ENCODE measurements at places on chromosomes 4 and X.

GRCh38 chr4:111905511-111905910 is 239.7 kb upstream of the FAM241A start:
- no peaks in the 10 kb centered on the region for H3K36me3 ChIP-seq
- no peak overlapping the region for H3K27ac ChIP-seq
- H3K4me1 ChIP-seq = no peaks in the 10 kb centered on the region
- no peak for DNase-seq
- H3K4me3 ChIP-seq = no peak overlapping the region
- no peaks in the 10 kb centered on the region for H3K27me3 ChIP-seq

DNA sequence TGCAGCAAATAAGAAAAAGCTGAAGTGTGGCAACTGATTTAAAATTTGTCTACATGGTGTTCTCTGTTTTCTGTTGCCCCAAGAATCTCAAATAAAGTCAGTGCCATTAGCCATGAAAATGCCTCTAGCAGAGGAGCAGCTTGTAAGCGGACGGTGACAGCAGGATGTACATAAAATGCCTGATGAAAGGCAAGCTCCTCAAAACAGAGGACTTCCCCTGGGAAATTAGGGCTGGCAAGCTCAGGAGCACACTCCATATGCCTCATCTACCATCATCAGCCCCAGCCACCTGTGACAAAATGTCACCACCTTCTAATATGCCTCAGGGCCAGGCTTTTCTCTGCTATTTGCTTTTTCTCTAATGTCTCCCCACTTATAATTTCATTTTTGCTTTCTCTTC is 54.5 kb downstream of the ASB9 start:
- H3K27me3 ChIP-seq = no peaks in the 10 kb centered on the region
- H3K36me3 ChIP-seq = no peaks in the 10 kb centered on the region
- no peaks in the 10 kb centered on the region for H3K4me1 ChIP-seq
- no peak overlapping the region for H3K4me3 ChIP-seq
- H3K27ac ChIP-seq = no peak overlapping the region
- no peak for DNase-seq

DNA sequence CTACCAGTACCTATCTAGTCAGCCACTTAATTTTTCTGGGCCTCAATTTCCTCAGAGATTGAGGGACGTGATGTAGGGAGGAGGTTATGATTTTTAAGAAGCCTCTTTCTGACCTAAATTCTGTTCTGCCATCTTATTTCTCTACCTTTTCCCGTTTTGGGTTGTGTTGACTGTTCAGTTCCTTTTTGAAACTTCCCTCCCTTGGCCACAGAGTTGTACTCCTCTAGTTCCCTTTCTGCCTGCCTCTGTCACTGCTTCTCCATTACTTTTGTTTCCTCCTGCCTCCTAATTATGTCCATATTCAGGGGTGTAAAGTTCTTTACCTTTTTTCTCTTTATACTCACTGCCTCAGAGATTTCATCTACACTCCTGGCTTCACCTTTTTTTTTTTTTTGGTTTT is 25.4 kb downstream of the CLCN5 start:
- H3K4me1 ChIP-seq = peaks cover 3% of the 10 kb centered on the region
- no peaks in the 10 kb centered on the region for H3K36me3 ChIP-seq
- H3K27ac ChIP-seq = no peak overlapping the region
- H3K4me3 ChIP-seq = no peak overlapping the region

- peaks cover 16% of the 10 kb centered on the region for H3K4me1 ChIP-seq
- no peaks in the 10 kb centered on the region for H3K36me3 ChIP-seq
- H3K4me3 ChIP-seq = peak overlapping the region; percentile 95
- peak overlapping the region; percentile 94 for H3K27ac ChIP-seq
Observed at GRCh38 chrX:102154900-102155805, 624 bp downstream of the BEX5 start.

DNA sequence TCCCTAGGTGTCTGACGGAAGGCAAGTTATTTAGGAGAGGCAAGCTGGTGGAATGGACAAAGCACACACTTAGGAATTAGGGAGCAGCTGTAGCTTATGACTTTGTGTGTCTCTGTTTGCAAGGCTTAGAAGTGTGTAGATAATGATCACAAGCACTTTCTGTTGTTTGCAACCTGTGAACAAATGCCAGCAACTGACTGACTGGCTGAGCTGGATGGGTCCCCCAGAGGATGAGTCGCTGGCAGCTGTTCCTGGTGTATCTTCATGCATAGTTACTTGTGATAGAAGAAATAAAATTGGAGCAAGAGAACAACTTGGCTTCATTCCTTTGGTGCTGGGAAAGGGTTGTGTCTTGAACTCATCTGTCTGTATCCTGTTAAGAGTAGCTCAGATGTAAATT is 64.2 kb upstream of the BEND4 start:
- no peaks in the 10 kb centered on the region for H3K36me3 ChIP-seq
- DNase-seq = no peak
- no peak overlapping the region for H3K4me3 ChIP-seq
- H3K27me3 ChIP-seq = peaks cover 2% of the 10 kb centered on the region
- no peaks in the 10 kb centered on the region for H3K4me1 ChIP-seq

DNA sequence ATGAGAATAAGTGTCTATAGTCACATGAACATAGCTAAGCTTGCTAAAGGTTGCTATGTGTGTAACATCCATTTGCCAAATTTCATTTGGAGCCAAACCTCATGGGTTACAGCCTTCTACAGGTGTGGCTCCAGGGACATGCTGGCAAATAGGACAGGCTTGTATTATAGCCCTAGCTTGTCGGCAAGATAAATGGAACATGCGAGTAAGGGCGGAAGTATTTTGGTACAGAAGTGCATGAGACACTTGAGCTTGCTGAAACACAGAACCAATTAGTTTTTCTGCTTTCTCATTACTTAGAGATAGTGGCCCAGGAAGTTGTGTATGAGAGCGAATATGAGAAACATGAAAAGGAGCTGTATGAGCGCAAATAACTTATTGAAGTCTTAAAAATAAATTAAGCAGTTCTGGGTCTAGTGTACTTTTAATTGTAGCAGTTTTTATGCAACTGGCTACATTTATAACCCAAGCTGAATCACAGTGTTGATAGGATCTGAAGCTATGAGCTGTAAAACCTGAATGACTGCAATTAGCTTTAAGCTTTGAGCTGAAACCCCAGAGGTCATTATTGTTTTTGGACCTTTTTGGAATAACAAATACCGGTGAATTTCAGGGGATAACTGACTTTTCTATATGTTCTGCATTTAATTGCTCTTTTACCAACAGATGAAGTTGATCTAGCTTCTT is 64.6 kb downstream of the KDM5C start:
- no peaks in the 10 kb centered on the region for H3K27me3 ChIP-seq
- no peak overlapping the region for H3K27ac ChIP-seq
- no peaks in the 10 kb centered on the region for H3K36me3 ChIP-seq
- H3K4me1 ChIP-seq = no peaks in the 10 kb centered on the region
- H3K4me3 ChIP-seq = no peak overlapping the region

GRCh38 chrX:19869193-19869592 is 18.2 kb downstream of the SH3KBP1 start:
- H3K36me3 ChIP-seq = peaks cover 15% of the 10 kb centered on the region
- H3K4me3 ChIP-seq = no peak overlapping the region
- DNase-seq = no peak
- no peaks in the 10 kb centered on the region for H3K27me3 ChIP-seq
- H3K27ac ChIP-seq = no peak overlapping the region

DNA sequence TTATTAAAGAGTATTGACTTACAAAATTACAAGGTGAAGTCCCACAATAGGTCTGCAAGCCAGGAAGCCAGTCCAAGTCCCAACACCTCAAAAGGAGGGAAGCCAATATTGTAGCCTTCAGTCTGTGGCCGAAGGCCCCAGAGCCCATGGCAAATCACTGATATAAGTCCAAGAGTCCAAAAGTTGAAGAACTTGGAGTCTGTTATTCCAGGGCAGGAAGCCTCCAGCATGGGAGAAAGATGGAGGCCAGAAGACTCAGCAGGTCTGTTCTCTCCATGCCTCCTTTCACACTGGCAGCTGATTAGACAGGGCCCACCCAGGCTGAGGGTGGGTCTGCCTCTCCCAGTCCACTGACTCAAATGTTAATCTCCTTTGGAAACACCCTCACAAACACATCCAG is 18.1 kb downstream of the TDO2 start:
- H3K27me3 ChIP-seq = no peaks in the 10 kb centered on the region
- no peak overlapping the region for H3K27ac ChIP-seq
- H3K4me3 ChIP-seq = no peak overlapping the region
- peaks cover 7% of the 10 kb centered on the region for H3K36me3 ChIP-seq
- DNase-seq = no peak

GRCh38 chrX:155966876-155967275 is 30.6 kb upstream of the IL9R start:
- no peak overlapping the region for H3K27ac ChIP-seq
- H3K27me3 ChIP-seq = peaks cover 8% of the 10 kb centered on the region
- peaks cover 12% of the 10 kb centered on the region for H3K36me3 ChIP-seq
- H3K4me1 ChIP-seq = peaks cover 25% of the 10 kb centered on the region

DNA sequence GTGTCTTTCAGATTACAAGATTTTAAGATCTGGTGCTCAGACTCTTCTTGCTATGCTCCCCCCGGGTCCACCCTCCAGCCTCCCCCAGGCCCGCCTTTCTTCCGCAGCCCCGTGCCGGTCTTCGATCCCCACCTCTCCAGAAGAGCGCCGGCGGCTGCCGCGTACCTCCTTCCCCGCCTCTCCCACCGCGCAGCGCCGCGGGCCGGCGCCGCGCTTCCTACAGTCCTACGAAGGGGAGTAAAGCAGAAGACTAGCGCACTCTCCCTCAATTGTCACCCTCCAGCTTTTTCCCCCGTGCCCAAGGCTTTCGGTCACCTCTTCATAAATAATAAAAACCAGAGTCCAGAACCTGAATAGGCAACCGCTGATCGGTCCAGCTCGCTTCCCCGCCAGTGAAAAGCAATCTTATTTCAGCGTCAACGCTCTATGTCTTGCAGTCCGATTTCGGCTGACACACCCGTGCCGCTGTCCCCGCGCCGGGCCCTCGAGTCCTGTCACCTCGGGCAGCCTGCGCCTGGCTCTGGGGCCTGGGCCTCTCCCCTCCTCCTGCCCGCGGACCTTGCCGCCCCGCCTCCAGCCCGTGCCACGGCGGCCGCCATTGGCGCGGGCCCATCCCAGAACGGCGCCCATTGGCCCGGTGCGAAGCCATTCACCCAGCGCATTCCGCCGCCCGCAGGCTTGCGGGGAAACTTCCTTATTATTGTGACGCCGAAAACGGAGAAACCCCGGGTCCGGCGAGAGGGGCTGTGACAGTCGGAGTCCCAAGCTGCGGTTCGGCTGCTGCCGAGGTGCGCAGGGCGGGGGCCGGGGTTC is at the start of gene HERC3:
Gene HERC3, plus strand, starts transcription at position 694 of the 813 bp plus-strand sequence. CDS start 13,344 bp downstream, outside the sequence.
- peak; percentile 92 for DNase-seq
- H3K27me3 ChIP-seq = peaks cover 10% of the 10 kb centered on the region
- peaks cover 15% of the 10 kb centered on the region for H3K36me3 ChIP-seq

GRCh38 chr4:155599085-155599484 is 67.6 kb upstream of the GUCY1A1 start:
- DNase-seq = no peak
- no peak overlapping the region for H3K27ac ChIP-seq
- H3K4me1 ChIP-seq = peaks cover 10% of the 10 kb centered on the region

DNA sequence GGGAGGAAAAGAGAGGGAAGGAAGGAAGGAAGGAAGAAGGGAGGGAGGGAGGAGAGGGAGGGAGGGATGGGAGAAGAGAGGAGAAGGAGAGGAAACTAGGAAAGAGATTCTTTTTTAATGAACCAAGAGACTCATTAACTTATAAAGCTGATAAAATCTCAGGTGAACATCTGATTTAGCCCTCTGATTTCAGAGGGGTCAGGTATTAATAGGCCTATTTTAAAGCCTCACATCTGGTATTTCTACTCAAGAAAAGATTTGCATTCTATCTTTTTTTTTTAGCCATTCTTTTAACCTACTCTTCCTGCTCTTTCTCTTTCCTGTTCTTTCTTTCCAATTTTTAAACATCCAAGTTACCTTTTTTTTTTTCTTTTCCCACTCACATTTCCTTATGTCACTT is 103.3 kb upstream of the CPEB2 start:
- no peak overlapping the region for H3K4me3 ChIP-seq
- no peaks in the 10 kb centered on the region for H3K4me1 ChIP-seq
- no peaks in the 10 kb centered on the region for H3K36me3 ChIP-seq

GRCh38 chr4:85995361-85995760 is 364.5 kb downstream of the MAPK10 start:
- no peak overlapping the region for H3K27ac ChIP-seq

DNA sequence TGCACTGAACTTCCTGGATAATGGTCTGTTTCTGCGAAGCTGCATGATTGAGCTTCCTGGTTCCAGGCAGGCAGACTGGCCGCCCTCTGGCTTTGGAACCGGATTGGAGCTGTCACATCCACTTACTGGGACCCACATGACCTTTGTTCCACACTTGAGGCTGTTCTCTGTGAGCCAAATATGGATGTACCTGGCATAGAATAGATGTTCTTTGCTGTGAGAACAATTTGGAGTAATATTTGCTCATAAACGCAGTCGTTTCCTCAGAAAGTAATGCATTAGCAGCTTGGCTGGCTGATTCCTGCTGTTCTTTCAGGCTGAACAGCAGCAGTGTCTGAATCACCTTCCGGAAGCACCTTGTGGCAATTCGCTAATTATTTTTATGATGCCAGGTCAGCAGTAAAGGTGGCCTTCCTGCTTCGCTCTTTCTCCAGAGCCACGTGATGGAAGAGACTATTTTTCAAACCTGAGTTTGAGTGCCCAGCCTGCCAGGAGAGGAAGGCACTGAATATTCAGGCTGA is 78.1 kb upstream of the BOD1L1 start:
- no peak overlapping the region for H3K27ac ChIP-seq
- no peaks in the 10 kb centered on the region for H3K4me1 ChIP-seq
- peaks cover 3% of the 10 kb centered on the region for H3K27me3 ChIP-seq
- DNase-seq = no peak
- H3K36me3 ChIP-seq = no peaks in the 10 kb centered on the region

DNA sequence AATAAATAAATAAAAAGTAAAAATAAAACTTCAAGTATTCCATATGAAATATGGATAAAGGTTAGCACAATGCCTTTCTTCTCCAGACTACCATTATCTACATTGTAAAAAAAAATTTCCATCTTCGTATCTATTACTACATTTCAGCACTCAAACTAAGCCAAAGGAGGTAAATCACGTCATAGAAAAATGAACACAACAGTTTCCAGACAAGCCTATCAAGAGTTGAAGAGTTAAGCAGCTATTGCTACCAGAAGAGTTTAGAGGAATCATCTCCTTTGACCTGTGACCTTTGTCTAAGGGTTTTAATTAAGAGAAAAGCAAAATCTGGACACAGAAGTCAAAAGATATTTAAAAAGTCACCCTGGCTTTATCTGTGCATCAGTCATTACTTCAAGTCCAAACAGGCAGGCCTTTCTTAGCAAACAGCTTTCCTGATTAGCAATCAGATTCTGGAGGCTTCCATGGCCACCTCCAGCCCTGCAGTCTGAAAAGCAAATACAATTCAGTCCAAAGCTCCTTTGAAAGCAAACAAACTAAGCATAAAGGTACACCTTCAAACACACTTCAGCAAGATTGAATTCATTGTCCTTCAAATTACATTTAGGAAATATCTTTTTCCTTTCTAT is 82.2 kb downstream of the APBB2 start:
- H3K27ac ChIP-seq = no peak overlapping the region
- H3K4me3 ChIP-seq = no peak overlapping the region
- DNase-seq = no peak
- no peaks in the 10 kb centered on the region for H3K4me1 ChIP-seq

GRCh38 chrX:134443020-134443419 is 16.9 kb upstream of the HPRT1 start:
- no peaks in the 10 kb centered on the region for H3K27me3 ChIP-seq
- H3K36me3 ChIP-seq = peaks cover 8% of the 10 kb centered on the region
- no peak overlapping the region for H3K4me3 ChIP-seq
- DNase-seq = no peak
- no peaks in the 10 kb centered on the region for H3K4me1 ChIP-seq

GRCh38 chrX:6227453-6227835 is 1.2 kb downstream of the NLGN4X start:
- no peak for DNase-seq
- H3K27me3 ChIP-seq = peaks cover 18% of the 10 kb centered on the region
- H3K4me3 ChIP-seq = no peak overlapping the region
- H3K36me3 ChIP-seq = no peaks in the 10 kb centered on the region
- no peak overlapping the region for H3K27ac ChIP-seq

Data from activated naive CD8-positive, alpha-beta T cell treated with anti-CD3 and anti-CD28 coated beads, Interleukin-2, amount 10 ng/mL, durations not matched to agents 7 days and 5 days (primary cell).